Left hindlimb (tissue), 1 donor: ENCODE measurements at places on chromosomes 13 and 19.

GRCh38 chr13:110396476-110396875, 89.4 kb downstream of the COL4A2 start:
- DNase-seq, result no peak

DNA sequence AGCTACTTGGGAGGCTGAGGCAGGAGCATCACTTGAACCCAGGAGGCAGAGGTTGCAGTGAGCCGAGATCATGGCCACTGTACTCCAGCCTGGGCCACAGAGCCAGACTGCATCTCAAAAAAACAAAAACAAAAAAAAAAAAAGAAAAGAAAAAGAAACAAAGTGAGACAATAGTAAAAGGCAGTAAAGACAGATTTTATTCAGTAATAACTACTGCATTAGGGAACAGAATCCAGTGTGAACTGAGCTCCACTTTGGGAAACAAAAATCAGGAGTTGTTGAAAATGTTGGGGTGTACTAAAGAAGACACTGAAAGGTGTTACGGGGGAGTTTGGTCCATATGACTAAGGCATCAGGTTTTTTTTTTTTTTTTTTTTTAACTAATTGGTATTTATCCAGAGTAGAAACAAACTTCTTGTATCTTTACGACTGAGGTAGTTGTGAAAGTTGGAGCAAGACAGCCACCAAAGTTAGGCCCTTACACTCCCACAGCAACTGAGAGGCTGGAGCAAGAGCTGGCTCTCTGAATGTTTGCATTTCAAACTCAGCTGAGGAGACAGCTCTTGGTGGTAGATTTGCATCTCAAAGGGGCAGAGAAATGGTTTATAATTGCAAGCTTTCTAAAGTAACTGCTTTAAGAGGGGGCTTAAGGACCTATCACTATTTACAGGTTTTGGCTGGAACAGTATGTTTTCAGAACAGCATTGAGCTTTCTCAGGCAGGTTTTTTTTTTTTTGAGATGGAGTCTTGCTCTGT, 24.2 kb downstream of the ZNF607 start:
- DNase-seq, result no peak

DNA sequence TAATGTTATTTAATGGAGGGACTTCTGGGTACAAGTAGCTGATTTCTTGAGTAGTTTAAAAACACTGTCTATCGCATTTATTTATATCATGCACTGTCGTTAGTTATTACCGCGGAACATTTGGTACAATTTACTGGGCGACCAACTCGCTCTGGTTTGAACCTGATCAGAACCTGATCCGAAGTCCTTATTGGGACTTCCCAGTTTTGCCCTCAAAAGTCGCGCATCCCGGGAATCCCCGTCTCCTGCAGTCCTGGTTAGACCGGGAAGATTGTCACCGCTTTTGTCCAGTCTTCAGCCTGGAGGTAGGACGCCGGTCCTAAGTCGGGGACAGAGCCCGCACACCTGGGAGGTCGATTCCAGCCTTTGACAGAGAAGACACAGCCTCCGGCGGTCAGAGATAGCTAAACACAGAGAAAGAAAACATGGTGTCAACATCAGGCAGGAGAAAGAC, 694 bp downstream of the CLN5 start:
- DNase-seq, result peak; percentile 44

DNA sequence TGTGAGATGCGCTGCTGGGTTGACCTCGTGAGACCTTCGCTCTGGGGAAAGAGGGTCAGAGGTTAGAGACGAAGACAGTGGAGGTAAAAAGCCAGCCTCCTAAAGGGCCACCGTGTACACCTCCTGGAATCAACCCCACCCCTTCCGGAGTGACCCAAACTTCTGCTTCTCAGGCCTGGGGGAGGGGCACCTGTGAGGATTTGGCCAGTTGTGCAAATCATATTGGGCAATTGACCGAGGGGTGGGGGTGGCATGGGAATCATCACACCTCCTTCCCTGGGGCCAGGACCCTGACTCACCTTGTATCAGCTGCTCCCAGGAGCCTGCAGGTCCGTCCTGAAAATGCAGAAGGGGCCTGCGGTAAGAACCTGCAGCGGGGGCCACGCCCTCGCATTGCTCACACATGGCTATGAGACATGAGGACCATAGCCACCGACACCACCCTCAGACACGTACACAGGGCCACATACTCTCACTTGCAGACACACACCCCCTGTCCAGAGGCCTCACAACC, 2.8 kb downstream of the TNFSF14 start:
- DNase-seq, result no peak

DNA sequence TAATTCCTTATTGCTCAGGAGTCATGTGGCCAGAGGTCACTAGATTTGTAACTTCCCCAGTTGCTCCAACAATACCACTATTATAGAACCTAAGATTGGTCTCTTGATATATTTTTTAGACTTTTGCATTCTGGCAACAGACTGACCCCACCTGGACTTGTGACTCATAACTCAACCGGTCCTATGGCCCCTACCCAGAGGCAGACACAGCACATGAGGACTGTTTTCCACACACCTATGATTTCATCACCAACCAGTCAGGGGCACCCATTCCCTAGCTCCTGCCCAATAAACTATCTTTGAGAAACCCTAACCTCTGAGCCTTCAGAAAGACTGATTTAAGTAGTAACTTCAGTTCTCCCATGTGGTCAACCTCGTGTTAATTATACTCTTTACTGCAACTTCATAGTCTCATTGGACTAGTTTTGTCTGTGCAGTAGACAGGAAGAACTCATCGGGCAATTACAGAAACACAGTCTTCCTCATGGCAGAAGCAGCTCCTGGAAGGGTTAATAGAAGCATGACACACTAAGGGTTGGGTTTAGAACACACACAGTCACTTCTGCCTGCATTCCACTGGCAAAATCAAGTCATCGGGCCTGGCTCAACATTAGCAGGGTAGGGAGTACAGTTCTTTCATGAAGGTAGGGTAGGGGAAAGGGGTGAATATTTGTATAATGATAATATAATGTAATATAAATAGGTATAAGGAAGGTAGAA, 251.8 kb downstream of the UQCRFS1 start:
- no peak for DNase-seq

DNA sequence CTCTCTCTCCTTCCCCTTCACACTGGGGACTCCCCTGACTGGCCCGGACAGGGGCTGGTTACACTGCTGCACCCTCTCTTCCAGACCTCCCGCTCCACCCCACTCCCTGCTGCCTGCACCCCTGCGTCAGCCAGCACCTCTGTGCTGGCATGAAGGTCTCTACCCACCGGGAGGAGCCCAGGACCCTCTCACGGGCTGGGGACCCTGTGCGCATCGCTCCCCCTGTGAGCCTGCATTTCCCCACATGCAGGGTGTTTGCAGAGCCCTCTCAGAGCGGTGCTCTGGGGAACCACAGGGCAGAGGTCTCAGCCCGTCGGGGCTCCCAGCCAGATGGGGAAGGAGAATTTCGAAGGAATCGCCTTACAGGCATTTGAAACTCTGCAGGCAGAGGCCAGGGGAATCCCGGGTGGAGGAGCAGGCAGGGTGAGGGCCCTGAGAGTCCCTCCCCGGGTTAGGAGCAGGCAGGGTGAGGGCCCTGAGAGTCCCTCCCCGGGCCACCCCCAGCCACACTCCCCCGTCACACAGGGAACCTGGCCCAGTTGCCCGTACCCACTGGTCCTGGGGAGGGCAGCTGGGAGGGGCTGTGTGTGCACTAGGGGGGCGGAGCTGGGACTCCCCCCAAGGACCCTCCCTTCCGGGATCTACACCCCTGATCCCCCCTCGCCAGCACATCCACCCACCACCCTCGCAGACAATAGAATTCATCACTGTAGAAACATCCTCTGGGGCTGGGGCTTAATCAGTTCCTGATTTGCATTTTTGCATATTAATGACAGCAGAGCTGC, 16.3 kb upstream of the TCF3 start:
- DNase-seq, result no peak

DNA sequence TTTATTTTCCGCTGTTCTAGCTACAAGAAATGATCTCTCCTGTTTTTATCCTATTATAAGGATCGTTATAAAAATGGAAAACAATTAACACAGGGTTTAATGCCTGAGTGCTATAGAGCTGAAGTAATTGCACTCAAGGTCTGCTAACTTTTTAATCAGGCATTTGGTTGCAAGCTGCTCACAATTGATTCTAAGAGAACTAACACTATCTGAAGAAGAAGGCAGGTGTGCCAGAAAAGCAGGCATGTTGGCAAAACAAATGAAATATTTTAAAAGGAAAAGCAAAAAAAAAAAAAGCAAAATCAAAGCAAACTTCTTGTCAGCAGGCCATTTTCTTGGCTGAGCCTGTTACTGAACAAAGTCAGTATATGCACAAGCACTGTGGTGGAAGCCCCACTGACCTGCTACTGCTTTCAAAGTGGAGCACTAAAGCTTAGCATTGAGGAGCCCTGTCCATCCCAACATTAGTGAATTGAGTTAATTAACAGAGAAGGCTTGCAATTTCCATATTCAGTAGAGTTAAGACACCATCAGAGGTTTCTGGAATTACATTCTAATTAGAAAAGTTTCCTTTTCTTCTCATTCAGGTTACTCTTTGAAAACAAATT, 574.2 kb downstream of the PCDH9 start:
- DNase-seq, result no peak

DNA sequence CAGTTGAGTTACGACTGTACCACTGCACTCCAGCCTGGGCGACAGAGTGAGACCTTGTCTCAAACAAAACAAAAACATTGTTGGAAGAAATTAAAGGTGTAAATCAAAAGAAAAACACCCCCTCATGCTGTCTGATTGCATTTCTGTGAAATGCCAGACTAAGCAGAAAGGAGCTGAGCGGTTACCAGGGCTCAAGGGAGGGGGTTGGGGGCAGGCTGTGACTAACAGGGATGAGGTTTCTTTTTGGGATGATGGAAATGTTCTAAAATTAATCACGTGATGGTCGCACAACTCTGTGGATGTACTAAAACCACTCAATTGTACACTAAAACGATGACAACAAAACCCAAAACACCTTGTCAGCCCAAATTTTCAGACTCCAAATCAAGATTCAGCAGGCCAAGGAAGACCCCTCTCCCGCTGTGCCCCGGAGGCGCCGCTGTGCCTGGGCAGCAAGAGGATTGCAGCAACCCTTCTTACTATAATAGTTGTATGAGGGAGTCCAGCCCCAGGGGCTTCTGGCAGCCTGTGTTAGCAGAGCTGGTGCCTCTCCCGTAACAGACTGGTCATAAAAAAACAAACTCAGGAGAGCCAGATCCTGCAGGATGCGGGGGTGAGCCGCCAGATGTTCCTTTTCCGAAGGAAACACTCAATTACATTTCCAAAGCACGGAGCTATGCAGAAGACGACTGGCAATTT, 20.9 kb downstream of the CAPS start:
- DNase-seq, result peak; percentile 68

GRCh38 chr13:30978981-30979956, 46.8 kb downstream of the TEX26 start:
- DNase-seq, result peak; percentile 43

DNA sequence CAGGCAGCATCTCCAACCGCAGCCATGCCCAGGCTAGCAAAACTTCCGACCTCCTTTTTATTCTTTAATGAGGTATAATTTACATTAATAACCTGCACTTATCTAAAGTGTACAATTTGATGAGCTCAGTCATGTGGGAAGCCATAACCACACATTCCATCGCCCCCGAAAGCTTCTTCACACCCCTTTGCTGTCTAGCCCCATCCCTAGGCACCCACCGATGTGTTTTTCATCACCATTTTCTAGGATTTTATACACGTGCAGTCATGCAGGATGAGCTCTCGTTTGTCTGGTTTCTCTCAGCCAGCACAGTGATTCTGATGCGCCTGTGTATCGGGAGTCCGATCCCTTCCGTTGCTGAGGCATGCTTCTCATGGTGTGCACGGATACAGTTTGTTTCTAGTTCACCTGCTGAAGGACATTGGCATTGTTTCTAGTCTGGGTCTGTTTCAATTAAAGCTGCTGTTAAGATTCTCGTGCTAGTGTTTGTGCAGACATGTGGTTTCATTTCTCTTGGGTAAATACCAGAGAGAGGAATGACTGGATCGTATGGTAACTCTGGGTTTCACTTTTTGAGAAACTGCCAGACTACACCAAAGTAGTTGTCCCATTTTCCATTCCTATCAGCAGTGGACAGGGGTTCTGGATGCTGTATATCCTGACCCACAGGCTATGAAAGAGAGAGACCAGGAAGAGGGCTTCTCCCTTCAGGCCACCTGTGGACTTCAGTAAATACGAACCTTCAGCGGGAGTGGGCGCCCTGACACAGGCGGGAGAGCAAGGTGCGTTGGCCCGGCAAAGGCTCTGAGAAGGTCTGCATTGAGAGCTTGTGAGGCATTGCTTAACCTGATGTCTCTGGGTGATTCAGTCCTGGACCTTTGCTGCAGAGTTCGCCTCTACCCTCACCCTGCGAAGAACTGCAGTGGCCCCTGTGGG, 4.9 kb downstream of the AP1M1 start:
- DNase-seq, result no peak

DNA sequence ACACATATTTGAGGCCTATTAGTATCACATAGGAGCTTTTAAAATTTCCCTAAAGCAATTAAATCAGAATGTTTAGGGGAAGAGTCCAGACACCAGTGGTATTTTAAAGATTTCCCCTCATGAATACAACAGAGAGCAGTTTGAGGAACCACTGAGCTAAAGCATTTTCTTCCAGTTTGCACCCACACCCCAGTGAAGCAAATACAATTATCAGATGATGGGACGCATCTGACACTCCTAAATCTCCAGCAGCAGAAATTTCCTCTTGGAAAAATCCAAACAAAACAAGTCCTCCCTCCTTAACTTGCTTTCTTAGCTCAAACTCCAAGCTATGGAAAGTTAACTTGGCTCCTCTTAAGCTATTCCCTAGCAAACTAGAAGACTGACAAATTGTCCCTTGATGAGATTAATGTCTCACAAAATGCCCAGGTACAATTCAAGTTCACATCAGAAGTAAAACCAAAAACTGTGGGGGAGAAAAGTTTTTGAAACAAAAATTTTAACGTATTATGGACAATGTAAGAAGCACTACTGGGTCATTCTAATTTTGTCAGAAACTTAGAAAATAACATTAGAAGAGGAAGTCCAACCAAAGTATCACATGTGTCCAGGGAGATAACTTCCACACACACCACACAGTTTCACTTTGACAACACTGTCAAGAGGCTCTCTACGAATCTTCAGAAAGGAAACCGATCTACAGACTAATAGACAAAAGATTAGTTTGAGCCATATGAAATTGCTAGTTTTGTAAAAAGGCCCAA, 74.1 kb downstream of the ABCC4 start:
- DNase-seq, result no peak

DNA sequence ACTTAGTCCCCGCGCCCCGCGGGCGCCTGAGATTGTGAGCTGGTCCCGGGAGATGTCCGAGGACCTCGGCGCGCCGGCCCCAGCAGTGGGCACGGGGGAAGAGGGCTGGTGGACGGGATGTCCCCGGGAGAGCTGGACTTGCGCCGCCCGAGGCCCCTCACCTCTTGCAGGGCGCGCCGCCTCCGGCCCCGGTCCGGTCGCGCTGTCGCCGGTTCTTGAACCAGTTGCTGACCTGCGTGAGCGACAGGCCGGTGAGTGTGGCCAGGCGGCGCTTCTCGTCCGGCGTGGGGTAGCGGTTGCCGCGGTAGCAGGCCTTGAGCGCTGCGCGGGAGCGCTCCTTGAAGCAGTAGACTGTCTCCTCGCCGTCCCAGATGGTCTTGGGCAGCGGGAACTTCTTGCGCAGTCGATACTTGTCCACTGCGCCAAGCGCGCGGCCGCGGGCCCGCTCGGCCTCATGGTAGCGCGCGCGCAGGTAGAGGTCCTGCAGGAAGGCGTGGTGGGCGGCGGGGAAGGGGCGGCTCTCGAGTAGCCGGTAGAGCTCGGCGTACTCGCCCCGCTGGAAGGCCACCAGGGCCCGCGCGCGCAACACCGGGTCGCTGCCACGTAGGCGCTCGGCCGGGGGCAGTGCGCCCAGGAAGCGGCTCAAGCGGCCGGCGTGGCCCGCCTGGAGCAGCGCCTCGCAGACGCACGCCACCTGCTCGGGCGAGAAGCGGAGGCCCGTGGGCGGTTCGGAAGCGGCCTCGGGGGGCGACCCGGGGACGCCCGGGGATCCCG, 984 bp downstream of the SIX5 start:
- peak; percentile 86 for DNase-seq
